ENCODE measurements at places on chromosomes 5 and 9.
A peak's percentile ranks its signal among the peaks of the same experiment; 100 is the strongest.

DNA sequence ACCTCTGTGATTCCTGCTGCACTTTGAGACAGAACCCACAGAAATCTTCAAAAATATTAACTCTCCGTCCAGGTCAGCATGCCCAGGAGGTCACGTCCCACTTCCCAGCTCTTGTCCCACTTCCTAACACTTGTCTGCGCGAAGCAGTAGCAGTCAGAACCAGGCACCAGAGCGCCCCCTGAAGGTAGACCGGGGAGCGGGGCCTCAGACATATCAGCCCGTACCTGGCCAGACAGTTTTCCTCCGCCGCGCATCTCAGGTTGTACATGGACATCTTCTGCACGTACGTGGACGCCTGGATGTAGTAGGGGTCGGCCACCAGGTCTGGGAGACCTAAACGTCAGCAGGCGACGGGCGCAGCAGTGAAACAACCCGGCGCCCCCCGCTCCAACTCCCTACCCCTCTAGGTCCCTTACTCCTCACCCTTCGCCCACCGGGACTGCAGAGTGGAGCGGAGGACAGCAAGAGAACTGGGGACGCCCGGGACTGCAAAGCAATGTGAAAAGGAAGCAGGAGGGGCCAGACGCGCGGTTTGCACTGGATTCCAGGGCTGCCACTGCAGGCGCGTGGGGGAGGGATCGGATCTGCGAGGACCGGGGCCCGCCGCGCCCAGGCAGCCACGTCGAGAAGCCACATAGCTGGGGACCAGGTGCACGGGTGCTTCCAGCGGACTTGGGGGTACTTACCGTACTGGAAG is 1.2 kb downstream of the LOX start:
- DNase-seq: no peak

- DNase-seq: no peak
These were observed 528.8 kb downstream of the IRX1 start for GRCh38 chr5:4124221-4124970.

DNA sequence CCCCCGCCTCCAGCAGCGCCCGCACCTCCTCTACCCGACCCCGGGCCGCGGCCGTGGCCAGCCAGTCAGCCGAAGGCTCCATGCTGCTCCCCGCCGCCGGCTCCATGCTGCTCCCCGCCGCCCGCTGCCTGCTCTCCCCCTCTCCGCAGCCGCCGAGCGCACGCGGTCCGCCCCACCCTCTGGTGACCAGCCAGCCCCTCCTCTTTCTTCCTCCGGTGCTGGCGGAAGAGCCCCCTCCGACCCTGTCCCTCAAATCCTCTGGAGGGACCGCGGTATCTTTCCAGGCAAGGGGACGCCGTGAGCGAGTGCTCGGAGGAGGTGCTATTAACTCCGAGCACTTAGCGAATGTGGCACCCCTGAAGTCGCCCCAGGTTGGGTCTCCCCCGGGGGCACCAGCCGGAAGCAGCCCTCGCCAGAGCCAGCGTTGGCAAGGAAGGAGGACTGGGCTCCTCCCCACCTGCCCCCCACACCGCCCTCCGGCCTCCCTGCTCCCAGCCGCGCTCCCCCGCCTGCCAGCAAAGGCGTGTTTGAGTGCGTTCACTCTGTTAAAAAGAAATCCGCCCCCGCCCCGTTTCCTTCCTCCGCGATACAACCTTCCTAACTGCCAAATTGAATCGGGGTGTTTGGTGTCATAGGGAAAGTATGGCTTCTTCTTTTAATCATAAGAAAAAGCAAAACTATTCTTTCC is 19.3 kb downstream of the CDKN2A start:
- DNase-seq: peak; percentile 63

GRCh38 chr5:142819292-142819691 is 49.1 kb downstream of the ARHGAP26 start:
- DNase-seq: no peak

- no peak for DNase-seq
These were observed 223.4 kb upstream of the PRR16 start for GRCh38 chr5:120240706-120241105.

DNA sequence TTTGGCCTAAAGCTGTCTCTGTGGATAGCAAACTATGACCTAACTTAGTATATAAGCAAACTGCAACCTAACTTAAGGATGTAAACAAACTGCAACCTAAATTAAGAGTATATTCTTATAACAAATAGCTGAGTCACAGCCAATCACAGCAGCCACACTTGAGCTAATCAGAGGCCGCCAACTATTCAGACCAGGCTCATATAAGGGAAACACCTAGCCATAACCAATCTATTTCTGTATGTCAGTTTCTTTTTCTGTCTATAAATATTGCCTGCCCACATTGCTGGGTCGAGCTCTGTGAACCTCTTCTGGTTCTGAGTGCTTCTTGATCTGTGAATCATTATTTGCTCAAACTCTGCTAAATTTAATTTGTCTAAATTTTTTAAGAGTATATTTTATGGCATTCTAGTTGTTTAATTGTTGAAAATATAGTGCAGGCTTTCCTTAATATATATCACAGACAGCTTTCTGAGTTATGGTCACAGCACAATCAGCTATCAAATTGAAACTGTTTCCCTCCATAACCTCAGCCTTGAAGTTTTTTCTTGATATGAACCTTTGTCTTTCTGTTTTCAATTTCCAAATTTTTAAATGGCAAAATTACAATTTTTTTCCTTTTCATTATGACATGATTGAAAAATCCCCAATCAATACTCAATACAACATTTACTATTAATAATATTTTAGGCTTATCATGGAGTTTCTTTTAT is 327.1 kb upstream of the NUDT12 start:
- no peak for DNase-seq

DNA sequence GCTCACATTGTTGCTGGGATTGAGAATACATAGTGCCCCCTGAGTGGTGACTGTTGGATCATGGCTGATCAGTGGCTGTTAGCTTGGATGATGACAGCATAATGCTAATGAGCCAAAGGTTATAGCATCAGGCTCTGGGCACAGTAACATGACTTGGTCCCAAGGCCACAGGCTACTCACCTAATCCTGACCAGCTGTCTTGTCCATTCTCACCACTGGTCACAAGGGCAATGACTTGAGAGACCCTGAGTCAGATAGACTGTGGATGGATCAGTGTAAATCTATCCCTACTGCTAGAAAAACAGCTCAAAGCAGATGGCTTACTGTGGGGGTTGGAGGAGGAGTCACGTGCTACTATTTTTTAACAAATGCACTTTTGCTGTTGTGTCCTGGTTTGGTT is 74.7 kb downstream of the AOPEP start:
- no peak for DNase-seq

DNA sequence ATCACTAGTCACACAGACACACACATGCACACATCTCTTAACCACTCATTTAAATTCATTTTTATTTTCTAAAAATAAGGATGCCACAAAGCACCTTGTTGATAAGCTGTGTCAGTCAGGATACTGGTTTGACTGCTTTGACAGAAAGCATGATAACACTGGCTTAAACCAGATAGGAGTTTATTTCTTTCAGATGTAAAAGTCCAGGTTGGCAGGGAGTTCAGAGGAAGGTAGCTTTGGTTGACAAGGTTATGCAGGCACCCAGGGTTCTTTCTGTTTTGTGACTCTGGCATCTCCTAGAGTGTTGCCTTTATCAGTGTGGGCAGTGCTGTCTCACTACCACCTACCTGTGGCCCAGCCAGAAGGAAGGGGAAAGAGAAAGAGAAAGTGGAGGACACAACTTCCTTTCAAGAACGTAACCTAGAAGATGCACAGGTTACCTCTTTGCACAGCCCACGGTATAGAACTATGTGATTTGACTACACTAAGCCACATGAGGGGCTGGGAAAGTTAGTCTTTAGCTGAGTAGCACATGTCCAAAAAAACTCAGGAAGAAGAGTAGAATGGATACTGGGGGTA is 334.7 kb downstream of the OSTF1 start:
- no peak for DNase-seq

DNA sequence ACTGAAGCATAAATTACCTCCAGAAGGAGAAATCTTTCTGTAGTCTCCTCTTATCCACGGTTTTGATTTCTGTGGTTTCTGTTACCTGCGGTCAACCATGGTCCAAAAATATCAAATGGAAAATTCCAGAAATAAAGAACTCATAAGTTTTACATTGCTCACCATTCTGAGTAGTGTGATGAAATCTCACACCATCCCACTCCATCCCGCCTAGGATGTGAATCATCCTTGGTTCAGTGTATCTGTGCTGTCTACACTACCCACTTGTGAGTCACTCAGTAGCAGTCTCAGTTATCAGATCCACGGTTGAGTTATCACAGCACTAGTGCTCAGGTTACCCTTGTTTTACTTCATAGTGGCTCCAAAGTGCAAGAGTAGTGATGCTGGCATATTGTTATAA is 371.2 kb downstream of the NFIB start:
- DNase-seq: peak; percentile 94

- no peak for DNase-seq
These were observed 32.2 kb downstream of the HRH2 start for GRCh38 chr5:175690025-175690424.

- DNase-seq: peak; percentile 99
These were observed 61.4 kb downstream of the UGCG start for GRCh38 chr9:111957856-111958631.

DNA sequence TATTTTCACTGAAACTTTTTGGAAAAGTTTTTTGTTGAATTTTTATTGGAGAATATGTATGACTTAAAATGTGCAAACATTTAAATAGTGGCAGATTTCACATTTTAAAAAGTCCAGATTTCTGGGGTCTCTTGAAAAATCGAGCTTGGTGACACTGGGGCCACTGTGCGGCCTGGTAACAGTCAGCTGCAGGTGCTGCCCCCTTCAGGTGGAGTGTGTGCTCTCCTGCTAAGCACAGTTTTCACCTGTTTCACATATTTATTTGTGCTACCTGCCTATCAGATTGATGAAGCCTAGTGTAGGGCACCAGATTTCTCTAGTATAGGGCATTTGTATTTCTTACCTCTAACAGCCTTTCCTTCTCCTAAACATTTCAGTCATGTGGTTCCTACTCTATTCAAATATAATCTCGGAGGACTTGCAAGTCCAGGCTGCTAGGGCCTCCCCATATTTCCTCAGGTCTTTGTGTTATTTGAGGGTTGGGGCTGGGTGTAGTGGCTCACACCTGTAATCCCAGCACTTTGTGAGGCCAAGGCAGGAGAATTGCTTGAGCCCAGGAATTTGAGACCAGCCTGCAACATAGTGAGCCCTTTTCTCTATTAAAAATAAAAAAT is 95.8 kb upstream of the KLF9 start:
- no peak for DNase-seq

DNA sequence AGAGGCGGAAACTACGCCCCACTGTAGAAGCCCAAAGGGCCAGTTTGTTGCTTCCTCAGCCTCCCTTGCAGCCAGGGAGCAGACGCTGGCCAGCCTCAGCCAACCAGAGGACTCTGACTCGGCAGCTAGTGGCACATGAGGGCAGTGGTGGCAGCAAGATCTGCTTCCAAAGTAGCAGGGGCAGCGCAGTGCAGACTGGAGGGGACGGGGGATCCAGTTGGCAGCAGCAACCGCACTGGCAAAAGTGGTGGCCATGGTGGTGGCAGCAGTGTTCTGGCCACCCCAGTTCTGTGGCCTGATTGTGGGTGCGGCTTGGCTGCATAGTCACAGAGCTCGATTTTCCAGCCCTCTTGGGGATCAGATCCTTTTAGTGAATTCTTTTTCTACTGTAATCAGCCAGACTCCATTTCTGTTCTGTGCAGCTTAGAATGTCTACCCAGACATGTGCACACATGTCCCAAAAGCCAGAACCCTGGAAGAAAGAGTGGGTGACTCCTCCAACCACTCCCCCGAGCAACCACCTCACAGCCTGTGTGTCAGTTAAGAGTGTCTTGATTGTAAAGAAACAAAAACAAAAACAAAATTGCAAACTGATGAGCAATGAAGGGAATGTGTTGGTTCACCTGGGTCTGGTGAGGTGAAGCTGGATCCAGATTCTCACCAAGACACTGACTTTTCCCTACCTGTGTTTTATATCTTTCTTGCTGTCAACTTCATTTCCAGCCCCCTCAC is 11.0 kb upstream of the ZBTB43 start:
- no peak for DNase-seq

DNA sequence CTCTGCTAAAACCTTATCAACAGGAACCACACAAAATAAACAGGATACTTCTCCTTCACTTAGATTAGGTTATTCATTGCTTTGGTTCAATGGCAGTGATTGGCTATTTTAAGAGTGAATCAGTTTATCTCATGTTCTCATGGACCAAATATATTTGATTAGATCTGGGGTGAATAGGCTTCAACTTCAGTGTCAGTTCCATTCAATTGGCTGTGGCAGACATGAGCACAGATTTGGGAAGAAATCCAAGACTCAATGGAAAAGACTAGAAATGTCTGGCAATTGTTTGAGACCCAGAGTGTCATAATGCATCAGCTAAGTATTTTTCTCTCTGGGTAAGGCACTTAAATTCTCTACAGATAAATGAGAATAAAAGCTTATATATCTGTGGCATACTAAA is 37.1 kb downstream of the CDH18 start:
- no peak for DNase-seq

- peak; percentile 38 for DNase-seq
These were observed 142.1 kb upstream of the CCDC152 start for GRCh38 chr5:42614509-42614908.

GRCh38 chr5:77155179-77155785 is 55.2 kb upstream of the PDE8B start:
- no peak for DNase-seq

DNA sequence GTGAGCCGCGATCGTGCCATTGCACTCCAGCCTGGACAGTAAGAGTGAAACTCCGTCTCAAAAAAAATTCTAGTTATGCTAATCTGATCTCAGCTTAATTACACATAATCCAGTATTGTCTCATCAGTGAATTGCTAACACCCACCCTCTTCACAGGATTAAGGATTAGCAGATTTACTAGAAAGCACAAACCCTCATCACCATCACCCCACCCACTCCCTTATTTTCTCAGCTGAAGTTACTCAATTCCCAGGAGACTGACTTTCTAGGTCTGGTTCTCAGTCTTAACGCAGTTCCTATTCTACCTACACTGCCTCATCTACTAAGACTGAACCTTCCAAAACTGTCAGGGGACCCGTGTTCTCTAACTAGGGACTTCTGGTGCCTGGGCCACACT is 9.0 kb downstream of the TOR1B start:
- DNase-seq: no peak

DNA sequence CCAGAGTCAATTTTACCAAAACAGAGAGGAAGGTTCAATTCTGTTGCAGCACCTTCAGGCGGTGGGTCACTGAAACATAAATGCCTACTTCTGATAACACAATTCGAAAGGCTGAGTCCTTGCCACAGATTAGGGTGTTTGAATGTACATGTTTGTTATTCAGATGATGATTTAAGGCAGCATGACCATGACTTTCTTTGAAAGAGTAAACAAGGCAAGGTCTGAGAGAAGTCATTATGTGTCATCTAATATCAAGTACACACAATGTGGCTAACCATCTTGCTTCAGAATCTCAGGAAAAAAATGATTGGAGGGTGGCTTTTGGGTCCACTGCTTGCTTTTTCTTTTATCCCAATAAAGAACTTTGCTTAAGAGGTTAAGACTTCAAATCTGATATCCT is 457.5 kb downstream of the TAF11L14 start:
- no peak for DNase-seq

- no peak for DNase-seq
These were observed 19.6 kb downstream of the ZNF131 start for GRCh38 chr5:43140286-43140685.

Data from HS-5 (cell line).